ELF-1 (cell line): ENCODE measurements at places on chromosomes 1 and 21.

GRCh38 chr1:84259989-84260388 lies 41.5 kb upstream of the SAMD13 start:
- no peak for DNase-seq

- DNase-seq: peak; percentile 88
These were observed 2.7 kb downstream of the RORC start for GRCh38 chr1:151828921-151829320.

DNA sequence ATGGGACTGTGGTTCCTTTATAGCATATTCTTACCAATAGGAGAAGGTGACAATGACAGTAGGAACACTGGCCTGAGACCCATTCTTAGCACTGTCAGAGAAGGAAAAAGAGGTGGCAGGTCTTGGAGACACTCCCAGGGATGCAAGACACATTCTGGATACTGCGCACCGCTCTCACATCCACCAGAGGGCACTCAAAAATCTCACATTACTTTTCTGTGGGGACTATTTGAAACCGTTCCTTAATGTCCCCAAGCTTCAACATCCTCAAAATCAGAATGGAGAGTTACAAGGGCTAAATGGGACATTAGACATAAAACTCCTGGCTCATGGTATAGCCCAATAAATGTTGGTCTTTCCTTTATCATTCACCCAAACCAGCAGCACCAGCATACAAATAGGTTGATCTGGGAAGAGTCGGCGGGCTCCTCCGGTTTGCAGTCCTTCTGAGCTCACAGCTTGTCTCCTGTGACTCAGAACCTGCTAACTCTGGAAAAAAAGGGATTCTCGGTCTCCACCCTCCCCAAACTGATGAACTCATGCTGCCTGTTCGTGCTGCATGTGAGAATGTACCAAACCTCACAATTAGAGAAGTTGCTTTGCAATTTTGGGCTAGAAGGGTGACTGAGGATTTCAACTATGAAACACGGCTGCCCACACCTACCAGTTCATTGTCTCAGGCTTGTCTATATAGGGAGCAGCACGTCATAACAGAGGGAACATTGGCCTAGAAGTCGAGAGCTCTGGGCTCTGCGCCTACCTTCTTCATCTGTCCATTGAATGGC lies 40.2 kb downstream of the IL12RB2 start:
- peak; percentile 77 for DNase-seq

- DNase-seq: no peak
These were observed 66.7 kb downstream of the SLC45A1 start for GRCh38 chr1:8384577-8384976.

- no peak for DNase-seq
These were observed 420.9 kb downstream of the DISC1 start for GRCh38 chr1:232047473-232047872.

- peak; percentile 45 for DNase-seq
These were observed 77.9 kb upstream of the NFIA start for GRCh38 chr1:61004262-61005003.

DNA sequence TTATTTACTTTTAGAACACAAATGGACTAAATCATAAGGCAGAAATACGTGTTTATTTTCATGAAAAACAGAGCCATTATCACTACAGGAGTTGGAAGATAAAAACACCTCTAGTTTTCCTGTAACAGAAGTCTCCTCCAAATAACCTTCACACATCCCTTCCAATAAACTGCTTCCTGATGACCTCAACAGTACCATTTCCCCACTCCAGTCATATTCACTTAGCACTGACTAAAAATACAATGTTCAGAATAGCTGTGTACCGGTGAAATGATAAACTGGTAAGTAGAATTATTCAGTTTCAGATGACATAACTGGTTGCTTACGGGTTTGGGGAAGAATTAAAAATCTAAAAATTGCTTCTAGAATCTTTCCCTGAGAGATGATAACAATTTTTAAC lies 137.9 kb downstream of the DENND1B start:
- no peak for DNase-seq

GRCh38 chr1:10108134-10108663 lies 75.4 kb downstream of the UBE4B start:
- peak; percentile 24 for DNase-seq

DNA sequence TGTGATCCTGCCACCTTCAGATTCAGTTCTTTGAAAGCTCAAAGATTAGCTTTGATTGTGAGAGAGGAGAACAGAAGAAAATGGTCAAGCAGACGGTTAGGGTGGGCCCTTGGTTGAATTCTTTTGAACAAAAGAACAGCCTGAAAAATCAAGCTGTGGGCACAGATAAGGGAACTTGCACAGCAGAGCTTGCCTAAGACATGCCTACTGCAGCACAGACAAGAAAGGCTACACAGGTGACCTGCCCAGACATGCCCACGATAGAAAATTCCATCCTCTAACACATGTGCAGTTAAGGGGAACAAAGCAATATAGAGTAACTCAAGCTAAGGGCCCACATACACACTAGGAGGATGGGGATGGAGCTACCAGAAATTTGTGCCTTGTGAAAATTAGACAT lies 512.5 kb upstream of the LRRC7 start:
- no peak for DNase-seq

DNA sequence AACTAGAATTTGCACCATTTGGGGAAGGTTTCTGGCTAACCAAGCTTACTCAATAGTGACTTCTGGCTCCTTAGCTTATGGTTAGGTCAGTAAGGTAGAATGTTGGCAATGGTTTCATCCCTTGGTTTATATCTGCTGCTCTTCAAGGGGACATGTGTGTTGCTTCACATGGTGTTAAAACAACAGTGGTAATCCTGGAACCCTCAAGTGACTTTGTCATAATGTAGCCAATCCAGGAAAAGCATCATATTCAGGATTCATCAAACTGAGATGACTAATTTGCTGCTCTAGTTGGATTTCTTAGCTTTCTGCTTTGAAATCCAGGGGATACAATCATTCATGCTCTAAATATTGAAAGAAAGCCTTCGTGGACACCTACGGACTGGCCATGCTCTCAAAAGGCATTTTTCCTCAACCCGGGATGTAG lies 108.7 kb downstream of the RGL1 start:
- no peak for DNase-seq

- no peak for DNase-seq
These were observed 145.2 kb downstream of the ADSS2 start for GRCh38 chr1:244306544-244306943.

GRCh38 chr1:183251101-183251958 lies 65.3 kb downstream of the LAMC2 start:
- no peak for DNase-seq

DNA sequence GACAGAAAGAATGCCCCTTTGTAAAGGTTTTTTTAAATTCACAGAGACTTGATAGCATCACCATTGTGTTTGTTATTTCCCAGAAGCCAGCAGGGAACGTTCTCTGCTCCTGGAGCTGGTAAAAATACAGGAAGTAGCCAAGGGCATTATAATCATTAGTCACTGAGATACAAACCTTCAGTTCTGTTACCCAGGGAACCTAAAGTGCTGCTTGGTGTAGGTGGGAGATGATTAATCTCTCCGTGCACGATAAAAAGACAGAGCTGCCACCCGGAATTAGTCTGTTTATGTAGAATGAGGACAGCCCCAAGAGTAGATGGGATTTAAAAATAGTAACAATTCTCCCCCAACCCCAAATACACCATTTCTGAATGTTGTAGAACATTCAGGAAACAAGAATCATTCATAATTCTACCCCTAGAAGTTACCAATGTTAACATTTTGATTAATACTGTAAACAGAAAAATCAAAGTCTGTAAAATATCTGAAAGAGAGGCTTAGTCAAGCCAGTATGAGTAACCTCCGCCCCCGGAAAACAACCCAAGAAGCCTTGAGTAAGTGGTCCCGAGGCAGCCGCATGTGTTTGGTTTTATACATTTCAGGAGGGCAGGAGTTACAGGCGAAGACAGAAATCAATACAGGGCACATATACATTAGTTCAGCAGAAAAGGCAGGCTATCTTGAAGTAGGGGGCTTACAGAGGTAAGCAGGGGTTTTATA lies 45.3 kb upstream of the CTBS start:
- DNase-seq: no peak

DNA sequence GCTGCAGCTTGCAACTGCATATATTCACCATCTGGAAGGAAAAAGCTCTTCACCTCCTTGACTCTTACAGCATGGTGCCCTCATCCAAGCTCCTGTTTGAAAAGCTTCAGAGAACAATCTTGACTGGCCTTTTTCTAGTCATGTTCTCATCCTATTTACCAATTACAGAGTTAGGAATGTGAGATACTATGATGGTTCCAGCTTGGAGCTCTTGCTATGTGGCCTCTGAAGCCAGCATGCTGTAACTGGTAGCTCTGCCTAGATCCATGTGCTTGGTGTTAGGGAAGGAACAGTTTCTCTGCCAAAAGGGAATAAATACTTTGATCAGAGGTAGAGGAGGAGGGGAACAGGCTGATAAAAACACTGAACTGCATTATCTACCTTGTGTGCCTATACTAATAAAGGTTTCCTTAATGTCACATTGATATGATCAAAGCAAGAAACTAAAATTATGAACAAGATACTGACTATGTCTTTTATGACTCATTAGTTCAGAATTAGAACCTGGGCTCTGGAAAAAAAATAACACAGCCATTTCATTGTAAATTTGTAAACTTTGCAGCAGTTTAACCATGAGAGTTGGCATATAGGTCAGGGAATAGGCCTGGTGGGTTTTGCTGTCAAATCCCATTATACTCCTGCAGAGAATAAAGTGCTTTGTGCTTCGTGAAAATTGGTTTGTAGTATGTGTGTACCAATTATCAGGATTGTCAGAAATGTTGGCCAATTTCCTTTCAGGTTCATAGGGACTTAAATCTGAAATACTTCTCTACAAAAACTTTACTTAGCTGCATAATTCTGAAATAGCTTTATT lies 92.7 kb downstream of the LEPR start:
- DNase-seq: no peak

- peak; percentile 56 for DNase-seq
These were observed 16.9 kb upstream of the EFCAB14 start for GRCh38 chr1:46735708-46736324.

GRCh38 chr1:228837817-228838716 lies 102.8 kb downstream of the RHOU start:
- DNase-seq: peak; percentile 86

DNA sequence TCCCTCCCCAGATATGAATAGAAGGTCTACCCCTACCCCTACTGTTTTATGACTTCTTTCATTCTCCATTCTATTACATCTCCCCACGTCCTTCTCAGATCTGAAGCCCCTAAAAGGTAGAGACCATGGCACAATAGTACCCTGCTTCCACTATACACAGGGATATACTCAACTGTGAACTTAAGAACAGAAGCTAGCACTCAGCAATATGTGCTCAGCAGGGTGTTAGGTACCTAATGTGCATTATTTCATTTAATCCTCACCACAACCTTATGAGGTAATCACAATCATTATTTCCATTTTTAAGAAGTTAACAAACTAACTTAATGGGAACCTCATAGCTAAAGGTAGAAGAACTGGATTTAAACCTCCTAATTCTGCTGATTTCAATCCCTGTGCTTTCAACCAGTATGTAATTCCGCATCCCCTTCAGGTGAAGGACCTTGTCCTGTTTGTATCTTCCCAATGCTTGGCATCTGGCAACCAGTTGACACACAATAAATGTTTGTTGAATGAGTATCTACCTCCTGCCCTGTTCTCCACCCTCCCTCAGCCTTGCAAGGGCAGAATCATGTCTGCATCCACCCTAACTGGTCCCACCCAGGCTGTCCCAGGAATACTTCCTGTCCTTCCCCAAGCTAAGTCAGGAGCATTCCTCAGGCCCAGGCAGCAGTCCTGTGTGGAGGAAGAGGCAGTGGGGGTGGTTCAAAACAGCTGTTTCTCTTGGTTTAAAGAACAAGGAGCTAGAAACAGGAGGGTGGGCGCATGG lies 6.5 kb downstream of the DENND2D start:
- DNase-seq: no peak

GRCh38 chr1:205746757-205747412 lies 3.1 kb downstream of the NUCKS1 start:
- DNase-seq: no peak

DNA sequence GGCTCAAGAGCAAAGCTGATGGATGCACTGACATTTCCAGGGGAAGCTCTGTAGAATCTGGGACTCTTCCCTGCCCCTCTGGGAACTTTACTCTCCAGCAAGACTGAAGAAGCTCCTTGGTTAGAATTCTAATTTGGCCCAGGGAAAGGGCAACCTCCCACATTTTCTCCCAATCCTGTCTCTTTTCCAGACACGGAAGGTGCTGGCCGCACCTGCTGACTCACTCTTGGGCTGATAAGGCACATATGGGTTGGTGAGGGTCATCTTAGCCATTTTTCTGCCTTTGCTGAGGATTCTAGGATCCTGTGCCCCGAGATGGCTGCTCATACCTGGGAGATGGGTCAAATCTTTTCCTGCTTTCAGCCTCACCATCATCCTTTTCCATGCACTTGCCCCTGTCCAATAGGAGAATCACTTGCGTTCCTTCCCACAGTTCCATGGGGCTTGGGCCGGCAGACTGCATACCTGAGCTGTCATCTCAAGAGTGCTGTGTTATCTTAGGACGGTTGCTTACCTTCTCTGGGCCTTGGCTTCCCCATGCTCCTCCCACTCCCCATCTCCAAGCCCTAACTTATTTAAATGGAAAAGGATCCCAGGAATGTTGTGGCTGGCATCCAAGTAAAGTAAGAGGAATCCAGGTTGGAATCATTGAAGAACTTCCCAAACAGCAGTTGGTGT lies 1.3 kb downstream of the TINAGL1 start:
- no peak for DNase-seq

DNA sequence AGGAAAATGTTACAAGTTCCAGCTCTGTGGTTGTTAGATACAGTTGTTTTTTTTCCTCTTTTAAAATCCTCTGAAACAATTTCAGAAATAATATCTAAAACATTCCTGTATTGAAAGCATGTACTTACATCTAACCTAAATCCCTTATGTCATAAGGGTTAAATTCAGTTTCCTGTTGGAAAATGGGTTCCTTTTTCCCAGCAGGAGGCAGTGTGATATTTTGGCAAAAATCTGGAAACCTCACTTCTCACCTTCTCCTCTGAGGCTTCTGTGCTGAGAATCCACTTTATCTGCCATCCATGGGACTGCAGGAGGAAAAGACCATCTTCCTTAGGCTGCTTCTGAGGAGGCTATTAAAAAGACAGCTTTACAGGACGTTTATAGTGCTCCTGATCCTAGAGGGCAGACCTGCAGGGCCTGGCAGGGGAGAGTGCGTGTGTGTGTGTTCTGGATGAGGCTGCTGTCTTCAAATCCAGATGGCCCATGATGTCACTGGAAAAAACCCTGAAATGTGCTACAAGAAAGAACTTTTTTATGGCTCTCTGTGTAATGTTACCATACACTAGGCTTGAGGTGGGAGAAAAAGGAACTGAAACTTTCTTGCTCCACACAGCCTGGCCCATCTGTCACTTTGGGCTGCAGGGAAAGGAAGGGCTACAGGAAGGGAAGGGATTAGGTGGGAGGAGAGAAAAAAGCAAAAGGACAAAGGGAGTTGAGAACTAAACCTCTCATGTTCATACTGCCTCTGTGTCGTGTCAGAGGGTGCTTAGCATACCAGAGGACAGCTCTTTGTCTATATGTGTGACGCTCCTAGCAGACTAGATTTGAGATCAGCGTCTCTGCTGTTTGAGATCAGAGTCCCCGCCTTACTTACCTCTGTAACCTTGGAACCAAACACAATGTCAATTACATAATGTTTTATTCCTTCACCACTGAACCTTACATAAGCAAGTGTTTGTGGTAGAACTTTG lies 379.2 kb upstream of the SPAG17 start:
- DNase-seq: peak; percentile 78

- no peak for DNase-seq
These were observed 73.1 kb downstream of the GATAD2B start for GRCh38 chr1:153849487-153850185.

GRCh38 chr1:30145723-30146303 lies 577.6 kb downstream of the MATN1 start:
- no peak for DNase-seq

- no peak for DNase-seq
These were observed 1267.0 kb upstream of the NCAM2 start for GRCh38 chr21:19731251-19731650.
